NCI-H1105 (cell line): ENCODE measurements at places on chromosomes 3 and 15.

DNA sequence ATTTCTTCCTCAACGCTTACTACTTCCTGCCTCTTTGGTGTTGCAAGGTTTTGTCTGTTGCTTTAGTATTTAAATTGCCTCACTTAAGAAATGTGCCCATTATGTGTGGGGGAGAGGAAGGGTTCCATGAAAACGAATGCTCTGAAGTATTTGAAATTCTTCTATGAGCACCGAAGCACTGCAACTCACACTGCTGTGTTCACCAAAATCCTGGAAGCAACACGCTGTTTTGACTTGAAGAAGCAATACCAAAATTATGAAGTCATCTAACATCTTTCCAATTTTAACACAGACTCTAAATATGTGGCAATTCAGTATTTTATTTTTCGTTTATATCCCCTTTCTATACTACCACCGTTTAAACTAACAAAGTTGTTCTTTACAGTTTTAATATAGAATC, 101.5 kb downstream of the RBMS3 start:
- no peak for DNase-seq

GRCh38 chr3:122014741-122015140, 7.3 kb downstream of the ILDR1 start:
- DNase-seq = no peak

DNA sequence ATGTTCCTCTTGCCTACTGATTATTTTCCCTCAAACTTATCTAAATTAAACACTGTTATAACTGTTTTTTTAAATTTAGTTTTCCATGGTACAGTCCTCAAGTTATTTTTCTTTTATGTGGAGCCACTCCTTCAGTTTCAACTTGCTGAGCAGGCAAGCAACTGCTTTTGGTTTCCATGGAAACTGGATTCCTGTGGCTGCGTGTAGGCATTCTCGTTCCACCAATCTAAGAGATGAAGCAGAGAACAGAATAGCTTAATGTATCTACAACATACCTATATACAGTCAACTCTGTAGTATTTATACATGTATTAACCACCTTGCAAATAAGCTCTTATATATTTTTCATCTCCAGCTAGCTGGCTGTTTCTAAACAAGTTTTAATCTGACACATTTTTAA, 25.8 kb upstream of the ANXA2 start:
- peak; percentile 16 for DNase-seq

- no peak for DNase-seq
Measured at GRCh38 chr15:90142216-90143165, 40.2 kb upstream of the IDH2 start.

DNA sequence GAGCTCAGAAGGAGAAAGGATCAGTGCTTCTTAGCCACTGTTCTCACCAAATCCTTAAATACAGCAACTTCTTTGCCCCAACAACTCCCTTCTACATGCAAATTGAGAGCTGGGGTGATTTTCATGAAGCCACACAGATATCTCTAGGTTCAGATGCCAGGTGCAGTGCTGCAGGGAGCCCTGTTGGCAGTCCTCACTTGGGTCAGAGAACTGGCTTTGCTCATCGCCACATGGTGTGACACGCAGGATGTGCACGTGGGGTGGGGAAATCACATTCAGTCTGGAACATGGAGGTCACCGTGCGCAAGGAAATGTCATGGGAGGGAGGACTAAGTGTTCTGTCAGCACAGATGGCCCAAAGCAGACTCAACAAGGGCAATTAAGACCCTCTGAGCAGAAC, 103.8 kb downstream of the WDR76 start:
- DNase-seq = no peak

DNA sequence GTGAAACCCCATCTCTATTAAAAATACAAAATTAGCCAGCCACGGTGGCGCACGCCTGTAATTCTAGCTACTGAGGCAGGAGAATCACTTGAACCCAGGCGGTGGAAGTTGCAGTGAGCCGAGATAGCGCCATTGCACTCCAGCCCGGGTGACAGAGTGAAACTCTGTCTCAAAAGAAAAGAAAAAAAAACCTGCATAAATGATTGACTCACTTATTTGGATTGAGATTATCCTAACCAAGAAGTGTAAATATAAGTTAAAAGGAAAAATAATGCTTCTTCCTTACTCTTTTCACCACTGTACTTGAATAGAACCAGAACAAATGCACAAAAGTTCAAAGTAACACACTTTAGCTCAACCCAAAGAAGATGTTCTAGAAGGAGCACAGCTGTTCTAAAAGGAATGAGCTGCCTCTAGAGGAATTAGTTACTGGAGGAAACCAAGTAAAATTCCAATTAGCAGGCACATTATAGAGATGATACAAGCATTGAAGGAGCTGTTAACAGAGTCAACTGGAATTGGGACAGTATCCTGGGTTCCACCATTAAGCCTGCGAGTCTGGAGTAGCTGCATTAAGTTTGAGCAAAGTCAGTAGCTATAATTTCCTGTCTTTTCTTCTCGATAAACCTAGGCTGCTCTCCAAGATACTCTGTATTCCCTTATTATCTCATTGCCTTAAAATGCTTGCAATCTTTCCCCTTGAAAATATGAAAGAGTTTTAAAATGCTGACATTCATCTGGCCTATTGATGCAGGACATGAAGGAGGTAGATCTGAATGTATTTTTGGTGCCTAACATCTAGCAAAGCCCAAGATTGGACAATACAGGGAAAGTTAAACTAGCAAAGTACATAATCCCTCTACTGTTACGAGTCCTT, 9.5 kb downstream of the MTHFS start:
- DNase-seq = no peak

DNA sequence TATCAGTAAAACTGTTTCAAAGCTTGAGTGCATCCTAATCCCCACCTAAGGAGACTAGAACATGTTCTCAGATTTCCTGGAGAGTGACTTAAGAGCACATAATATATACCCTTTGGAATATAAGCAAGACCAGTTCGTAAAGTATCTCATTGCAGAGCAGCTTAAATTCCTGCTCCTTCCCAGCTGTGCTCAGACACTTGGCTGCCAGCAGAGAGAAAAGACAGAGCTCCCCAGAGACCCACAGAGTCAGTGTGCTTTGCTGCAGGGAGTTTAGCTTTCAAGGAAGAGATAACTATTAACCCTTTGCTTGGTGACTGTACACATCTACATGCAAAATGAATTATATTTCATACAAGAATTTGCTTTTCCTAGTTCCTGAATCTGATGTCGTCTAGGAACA, 338.1 kb upstream of the ARHGEF26 start:
- DNase-seq = no peak

DNA sequence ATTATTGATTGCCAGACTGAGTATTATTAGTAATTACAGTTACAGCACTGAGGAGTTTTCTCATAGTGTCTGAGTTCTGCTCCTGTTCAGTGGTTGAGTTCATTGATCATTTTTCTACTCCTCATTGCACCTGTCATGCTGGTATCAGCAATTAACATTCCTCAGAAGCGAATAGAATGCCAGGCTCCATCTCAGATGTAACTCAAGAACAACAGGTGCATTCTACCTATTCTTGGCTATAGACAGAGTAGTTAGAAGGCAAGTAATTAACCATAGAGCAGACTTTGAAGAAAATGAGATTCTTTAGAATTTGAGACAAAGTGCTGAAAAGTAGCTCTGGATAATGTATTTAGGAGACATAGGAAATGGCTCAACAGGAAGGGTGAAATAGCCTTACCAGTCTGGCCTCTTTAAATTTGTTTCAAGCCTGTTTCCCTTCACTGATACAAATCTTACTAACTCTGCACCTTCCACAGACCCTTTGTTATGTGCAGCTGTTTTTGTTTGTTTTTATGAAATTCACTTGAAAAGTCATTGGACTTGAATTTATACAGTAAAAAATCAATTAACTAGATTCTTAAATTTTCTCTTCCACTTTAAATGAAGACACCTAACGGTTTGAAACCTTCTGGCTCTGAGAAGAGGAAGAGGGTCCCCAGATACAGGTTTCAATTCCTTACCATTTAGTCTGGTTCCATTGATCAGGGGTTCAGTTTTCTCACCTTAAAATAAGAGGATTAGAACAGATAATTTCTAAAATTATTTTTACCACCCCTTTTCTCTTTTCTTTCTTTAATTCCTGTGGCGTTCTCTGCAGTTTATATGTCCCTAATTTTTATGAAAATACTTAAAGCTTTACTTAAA, 109.6 kb downstream of the FNDC3B start:
- DNase-seq = no peak

DNA sequence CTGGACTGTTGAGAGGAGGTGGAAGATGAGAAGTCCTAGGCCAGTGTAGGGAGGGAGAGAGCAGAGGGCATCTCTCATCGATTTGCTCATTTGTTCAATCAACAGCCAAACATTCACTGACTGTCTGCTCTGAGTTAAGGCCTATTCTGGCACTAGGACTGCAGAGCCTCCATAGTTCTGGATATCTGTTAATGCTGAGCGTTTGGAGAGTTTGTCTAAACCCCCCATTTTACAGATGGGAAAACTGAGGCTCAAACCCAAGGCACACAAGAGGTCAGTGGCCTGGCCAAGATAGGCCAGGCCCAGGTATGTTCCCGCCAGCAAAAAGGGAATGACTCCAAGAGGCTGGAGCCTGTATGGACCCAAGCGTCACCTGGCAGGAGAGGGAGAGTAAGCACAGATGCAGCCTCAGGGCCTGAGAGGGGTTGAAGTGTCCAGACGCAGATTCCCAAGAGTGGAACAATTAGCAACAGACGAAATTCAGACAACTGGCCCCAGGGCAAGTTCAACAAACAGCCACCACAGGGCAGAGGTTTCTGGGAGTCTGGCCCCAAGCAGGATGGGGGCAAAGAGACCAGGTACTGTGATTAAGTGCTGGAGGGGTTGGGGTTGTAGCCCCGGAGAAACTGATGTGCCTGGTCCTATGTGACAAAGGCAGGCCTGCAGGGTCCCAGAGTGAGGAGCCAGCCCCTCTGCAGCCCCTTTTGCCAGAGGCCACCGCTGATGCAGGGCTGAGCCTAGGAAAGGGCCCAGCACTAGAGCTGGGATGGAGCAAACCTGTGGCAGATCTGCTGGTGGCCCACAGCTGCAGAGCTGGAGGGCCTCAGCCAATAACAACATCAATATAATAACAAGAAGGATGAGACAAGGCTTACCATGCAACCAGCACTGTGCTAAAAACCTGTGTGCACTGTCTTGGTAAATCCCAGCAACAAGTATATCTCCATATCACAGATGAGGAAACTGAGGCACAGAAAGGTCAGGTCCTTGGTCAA, 245.1 kb upstream of the TLE3 start:
- DNase-seq = no peak

DNA sequence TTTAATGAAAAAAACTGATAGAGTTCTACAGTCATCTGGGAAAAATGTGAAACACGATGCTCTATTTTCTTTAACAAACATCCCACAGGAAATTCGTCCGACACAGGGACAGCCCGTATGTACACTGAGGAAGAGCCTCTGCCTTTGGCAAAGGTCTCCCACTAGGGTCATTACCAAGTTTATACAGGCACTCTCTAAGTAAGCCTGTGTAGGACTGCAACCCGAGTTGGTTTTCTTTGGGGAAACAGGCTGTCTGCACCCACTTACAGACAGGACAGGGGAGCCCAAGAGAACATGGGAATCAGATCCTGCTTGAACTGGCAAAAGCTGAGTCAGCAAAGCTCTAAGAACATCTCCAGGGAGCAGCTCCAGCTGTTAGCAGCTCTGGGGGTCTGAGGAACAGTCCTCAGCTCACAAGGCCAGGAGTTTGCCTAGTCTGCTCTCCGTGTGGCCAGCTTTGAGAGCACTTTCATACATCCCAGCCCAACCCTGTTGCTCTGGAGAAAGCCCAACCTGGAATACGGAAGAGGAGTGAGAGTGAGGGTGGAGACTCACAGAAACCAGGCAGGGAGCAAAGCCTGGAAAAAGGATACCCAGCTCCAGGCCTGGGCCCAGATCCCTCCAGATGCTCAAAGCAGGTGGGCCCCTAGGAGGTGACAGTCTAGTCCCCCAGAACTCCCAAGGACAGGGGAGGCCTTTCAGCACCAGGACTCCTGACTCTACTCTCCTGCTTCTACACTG, 1.9 kb downstream of the TBC1D2B start:
- DNase-seq = no peak

- DNase-seq = no peak
Measured at GRCh38 chr15:89652131-89652530, 3.1 kb downstream of the KIF7 start.

- no peak for DNase-seq
Measured at GRCh38 chr3:19931767-19932188, 2.2 kb downstream of the EFHB start.

- DNase-seq = no peak
Measured at GRCh38 chr3:31358473-31359070, 174.2 kb upstream of the STT3B start.

- peak; percentile 5 for DNase-seq
Measured at GRCh38 chr3:39291903-39292329, 12.1 kb upstream of the CX3CR1 start.

GRCh38 chr3:52891615-52892081, 5.7 kb downstream of the STIMATE start:
- no peak for DNase-seq

- DNase-seq = no peak
Measured at GRCh38 chr3:140205598-140205997, 270.6 kb downstream of the CLSTN2 start.

DNA sequence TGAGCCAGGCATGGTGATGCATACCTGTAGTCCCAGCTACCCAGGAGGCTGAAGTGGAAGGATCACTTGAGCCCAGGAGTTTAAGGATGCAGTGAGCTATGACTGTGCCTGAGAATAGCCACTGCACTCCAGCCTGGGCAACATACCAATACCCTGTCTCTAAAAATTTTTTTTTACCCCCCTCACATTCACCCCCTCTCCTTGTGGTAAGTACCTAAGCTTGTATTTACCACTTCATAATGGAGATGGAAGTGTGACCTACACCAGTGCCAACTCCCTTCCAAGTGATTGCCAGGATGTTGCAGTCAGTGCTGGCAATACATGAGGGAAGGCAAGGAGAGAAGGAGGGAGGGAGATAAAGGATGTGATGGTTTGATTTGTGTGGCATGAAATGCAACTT, 84.2 kb downstream of the LRRC28 start:
- DNase-seq = no peak

- DNase-seq = no peak
Measured at GRCh38 chr15:52709187-52709981, 30.2 kb upstream of the ATOSA start.

DNA sequence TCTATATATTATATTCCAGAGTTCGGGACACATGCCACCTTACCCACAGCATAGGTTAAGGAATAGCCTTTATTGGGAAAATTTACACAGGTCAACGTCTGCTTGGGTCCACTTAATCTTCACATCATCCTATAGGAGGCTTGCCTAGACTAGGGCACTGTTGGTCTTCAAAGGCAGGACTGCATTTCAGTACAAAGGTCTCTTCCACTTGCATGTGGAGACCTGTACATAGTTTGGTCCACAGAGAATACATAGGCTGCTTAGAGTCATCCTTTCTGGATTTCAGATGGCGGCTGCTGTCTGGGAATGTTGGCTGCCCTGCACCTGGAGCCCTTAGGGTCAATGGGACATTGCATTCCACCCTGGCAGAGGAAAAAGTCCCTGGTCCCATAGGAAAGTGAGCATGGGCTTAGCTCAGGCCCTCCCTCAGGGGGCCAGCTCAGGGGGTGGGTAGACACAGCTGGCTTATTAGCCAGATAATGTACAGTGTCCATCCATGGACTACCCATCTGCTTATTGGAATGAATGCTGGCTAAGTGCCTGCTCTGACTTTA, 75.3 kb upstream of the TGFBR2 start:
- DNase-seq = no peak
